ENCODE measurements at places on chromosomes 2 and 18.

DNA sequence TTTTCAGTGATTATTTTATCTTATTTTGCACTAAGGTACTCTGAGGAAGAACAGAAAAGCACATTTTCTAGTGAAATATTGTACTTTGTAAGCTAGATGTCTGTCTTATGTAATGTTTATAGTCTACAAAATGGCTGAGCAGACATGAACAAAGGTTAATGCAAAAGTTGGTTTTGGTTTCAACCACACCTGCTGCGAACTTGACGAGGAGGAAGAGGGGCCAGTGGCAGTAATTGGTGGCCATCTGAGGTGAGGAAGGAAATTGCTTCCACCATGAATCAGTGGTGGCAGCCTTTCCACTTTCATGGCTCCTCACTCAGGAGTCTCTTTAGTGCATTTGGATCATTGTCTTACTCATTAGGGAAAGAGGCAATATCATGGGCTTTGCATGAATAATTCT, 894.2 kb downstream of the CNTNAP5 start:
- DNase-seq, result no peak

GRCh38 chr2:171316755-171317337, 116.9 kb downstream of the METTL8 start:
- DNase-seq, result no peak

- no peak for DNase-seq
Measured at GRCh38 chr18:48781163-48781987, 169.4 kb downstream of the SMAD7 start.

GRCh38 chr2:33242845-33243244, 233.6 kb upstream of the RASGRP3 start:
- peak; percentile 68 for DNase-seq

DNA sequence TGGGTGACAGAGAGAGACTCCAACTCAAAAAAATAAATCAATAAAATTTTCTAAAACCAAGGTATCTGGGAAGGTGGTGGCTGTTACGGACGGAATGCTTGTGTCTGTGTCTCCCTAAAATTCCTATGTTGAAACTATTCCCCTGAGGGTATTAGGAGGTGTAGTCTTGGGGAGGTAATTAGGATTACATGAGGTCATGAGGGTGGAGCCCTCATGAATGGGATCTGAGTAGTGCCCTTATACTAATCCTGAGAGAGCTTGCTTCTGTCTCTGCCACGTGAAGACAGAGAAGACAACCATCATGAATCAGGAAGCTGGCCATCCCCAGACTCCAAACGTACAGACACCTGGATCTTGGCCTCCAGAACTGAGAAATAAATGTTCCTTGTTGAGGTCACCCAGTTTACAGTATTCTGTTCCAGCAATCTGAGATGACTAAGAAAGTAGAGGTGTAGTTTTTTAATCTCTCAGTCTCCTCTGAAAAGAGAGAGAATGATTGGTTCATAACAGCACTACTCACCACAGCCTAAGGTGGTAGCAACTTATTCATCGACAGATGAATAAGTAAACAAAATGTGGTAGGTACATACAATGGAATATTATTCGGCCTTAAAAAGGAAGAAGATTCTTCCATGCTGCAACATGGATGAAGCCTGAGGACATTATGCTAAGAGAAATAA, 38.4 kb downstream of the TGFBRAP1 start:
- peak; percentile 88 for DNase-seq

DNA sequence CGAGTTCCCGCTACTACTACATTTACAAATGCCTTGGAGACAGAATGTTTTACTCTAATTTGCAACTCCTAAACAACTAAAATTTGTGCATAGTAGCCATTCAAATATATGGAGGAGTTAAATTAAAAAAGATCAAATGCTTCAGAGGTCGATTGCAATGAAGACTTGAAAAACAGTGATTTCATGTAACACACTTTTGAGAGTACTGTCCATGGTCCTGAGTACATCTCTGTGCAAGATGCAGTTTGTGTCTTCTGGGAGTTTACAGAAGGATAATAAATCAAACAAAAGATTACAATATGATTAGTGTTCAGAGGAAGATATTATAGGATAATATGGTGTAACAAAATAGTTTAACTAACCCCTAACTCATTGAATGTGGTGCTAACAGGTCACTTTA, 894.7 kb downstream of the TMEM182 start:
- DNase-seq, result no peak

GRCh38 chr18:74544898-74545297, 10.6 kb downstream of the CNDP1 start:
- DNase-seq, result no peak

DNA sequence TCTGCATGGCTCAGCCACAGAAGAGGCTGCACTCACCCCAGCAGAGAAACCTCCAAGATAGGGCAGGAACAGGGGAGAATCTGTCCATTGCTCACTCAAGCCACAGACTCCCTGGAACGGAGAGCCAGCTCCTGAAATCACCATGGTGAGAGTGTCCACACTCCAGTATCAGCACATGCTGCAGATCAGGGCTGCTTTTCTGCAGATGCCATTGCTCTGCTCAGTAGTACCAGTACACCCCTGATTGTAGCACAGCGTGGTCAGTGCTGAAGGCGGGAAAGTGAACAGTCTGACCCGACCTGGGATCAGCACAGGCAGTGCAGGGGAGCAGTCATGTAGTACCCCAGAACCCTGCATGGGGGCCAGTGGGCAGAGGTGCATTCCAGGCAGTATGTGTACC, 73.9 kb downstream of the GYPC start:
- DNase-seq, result no peak

DNA sequence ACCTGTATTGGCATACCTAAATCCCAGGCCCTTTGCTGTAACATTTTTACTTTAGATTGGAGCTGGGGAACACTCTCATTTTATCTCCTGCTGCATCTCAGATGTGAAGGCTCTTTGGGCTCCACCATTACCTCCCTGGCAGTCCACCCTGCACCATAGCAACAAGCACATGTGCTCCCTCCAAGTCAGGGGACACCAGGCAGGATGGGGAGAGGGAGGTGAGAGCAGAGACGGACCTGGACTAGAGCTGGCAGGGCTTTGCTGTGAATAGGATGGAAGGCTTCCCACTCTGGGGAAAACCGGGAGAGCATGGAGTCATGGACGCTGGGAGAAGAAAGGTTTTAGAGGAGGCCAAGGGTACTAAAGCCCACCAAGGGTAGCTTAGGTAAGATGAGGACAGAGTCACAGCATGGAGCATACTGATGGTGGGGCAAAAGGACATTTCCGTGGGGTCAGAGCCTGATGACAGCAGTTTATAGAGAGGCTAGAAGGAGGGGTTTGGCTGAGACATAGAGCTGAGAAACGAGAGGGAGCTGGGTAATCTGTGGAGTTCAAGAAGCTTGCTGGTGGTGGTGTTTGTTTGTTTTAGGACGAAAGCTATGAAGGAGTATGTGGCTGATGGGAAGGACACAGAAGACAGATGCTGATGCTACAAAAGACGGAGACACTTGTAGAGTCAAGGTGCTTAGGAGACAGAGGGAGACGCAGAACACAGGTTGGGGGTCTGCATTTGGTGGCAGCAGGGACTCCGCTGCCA, 134.8 kb downstream of the COL6A3 start:
- DNase-seq, result no peak

- no peak for DNase-seq
Measured at GRCh38 chr2:118803012-118803411, 44.4 kb downstream of the EN1 start.

GRCh38 chr18:55593888-55594287, 5.9 kb upstream of the TCF4 start:
- peak; percentile 40 for DNase-seq

All from mammary epithelial cell (primary cell).